Globus pallidus (tissue), 1 donor: ENCODE measurements at places on chromosomes 7 and 10.

DNA sequence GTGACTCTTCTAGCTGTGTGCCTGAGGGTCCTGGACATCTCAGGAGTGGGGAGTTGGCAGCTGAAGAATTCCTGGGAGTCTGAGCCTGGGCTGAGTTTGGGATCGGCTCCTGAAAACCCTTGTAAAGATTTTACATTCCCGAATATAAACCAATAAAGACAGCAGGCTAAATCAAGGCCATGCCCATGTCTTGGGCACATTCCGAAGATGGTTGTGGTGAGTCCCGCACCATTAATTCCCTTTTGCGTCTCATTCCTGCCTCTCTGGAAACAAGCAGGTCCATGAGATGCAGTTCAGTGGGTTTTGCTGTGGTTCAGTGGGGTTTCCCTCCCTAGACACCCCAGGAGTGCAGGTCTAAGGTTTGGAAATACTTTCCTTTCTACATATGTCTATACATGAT is 90.9 kb downstream of the COL26A1 start:
- no peak for DNase-seq

DNA sequence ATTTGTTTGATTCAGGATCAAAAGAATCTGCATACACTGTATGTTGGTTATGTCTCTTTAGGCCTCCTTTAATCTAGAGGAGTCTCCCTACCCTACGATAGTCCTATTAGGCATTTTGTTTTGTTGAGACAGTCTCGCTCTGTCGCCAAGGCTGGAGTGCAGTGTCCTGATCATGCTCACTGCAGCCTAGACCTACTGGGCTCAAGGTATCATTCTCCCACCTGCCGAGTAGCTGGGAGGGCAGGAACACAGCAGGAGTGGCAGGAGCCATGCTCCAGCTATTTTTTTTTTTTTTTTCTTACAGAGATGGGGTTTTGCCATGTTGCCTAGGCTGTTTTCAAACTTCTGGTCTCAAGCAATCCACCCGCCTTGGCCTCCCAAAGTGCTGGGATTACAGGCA is 123.0 kb upstream of the DKK1 start:
- DNase-seq = no peak

- DNase-seq = no peak
Measured at GRCh38 chr7:50672045-50672444, 106.8 kb upstream of the DDC start.

- no peak for DNase-seq
Measured at GRCh38 chr10:91941426-91941825, 17.9 kb downstream of the BTAF1 start.

- no peak for DNase-seq
Measured at GRCh38 chr7:39507866-39508551, 58.2 kb upstream of the YAE1 start.
